Neural progenitor cell (in vitro differentiated cells): ENCODE measurements at places on chromosomes 7 and 10.

- DNase-seq, result no peak
Observed at GRCh38 chr10:31171402-31172083, 139.9 kb upstream of the ZNF438 start.

DNA sequence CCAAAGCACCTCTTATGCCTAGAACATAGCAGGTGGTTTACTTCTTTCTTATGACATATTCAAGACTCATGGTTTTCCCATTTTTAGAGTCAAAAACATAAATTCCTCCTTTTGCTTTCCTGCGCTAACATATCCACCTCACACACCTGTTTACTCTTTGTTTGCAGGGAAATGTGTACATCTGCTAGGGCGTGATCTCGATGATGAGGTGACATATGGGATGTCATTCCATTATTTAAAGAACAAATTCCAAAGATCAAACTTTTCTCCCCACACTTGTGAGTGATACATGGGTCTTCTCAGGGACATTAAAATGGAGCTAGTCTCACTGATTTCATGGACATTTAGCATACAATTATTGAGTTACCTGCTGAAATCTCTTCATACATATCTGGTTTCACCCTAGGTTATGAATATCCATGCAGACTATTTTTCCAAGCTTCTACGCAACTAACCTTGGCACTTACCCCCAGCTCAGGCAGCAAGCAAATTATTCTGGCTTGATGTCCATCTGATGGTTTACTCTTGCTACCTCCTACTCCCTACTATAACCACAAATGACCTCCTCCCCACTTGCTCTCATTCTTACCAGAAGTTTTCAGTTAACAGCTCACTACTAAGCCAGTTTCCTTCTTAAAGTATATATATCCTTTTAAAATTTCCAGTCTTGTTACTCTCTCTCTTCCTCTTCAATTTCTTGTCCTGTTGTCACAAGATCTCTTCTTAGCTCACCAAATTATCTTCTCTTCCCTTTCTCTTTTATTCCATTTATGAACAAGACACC lies 208.5 kb downstream of the RNLS start:
- no peak for DNase-seq

DNA sequence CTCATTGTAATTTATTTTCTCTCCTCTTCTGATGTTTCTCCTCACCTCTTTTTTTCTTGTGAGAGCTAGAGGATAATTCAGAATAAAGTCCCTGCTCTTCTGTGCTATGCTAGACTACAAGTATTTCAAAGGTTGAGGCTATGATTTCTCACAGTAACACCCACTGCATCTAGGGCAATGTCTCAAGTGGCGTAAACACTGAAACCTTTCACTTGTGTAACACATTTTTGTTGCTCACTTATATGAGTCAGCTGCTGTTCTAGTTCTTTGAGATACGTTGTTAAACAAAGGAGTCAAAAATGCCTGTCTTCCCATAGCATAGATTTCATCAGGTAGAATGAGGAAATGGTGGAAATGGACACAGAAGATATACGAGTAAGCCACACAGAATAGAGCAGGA lies 305.1 kb upstream of the PITRM1 start:
- DNase-seq, result no peak

GRCh38 chr10:22624287-22624738 lies 90.1 kb downstream of the PIP4K2A start:
- no peak for DNase-seq

- DNase-seq, result no peak
Observed at GRCh38 chr7:138204285-138204981, 128.2 kb downstream of the AKR1D1 start.

DNA sequence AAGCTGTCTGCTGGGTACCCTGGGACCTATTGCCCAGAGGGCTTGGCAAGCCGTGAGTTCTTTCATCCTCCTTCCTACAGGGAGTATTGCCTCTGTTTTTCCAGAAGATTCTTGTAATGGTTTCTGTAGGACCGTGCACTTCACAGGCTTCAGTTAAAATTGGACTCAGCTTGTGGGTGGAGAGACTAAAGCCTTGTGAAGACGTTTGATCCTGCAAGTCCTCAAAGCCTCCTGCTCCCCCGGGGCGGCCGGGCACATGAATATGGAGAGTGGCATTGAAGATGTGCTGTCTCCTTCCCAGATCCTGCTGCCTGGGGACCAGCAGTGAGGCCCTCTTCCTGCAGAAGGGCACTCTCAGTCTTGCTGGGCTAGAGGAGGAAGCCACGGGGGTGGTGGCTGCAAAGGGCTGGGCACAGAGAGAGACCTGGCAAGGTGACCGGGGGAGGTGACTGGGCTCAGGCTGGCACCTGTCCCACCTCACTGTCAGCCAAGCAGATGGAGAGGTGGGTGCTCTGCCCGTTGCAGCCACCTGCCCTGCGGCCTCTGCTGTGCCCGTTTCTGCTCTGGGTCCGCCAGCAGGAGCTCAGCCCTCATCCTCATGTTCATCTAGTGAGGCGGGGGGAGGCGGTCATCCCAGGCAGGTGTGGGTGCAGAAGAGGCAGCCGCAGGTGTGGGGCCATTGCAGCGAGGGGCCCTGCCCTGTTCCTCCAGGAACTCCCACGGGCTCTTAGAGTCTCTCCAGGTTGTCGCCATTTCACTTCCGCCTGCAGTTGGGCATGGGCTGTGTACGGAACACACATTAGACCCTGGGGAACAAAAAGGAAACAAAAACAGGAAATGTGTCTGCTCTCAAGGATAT lies 55.7 kb downstream of the TMEM209 start:
- DNase-seq, result no peak

- DNase-seq, result no peak
Observed at GRCh38 chr7:1926908-1927306, 256.8 kb downstream of the ELFN1 start.

GRCh38 chr10:32239769-32240168 lies 107.2 kb downstream of the EPC1 start:
- no peak for DNase-seq

- no peak for DNase-seq
Observed at GRCh38 chr7:78563191-78563590, 764.6 kb downstream of the PHTF2 start.

GRCh38 chr7:31957756-31958155 lies 112.5 kb downstream of the PDE1C start:
- no peak for DNase-seq

GRCh38 chr10:43125274-43125845 lies 12.9 kb upstream of the CSGALNACT2 start:
- DNase-seq, result no peak

- no peak for DNase-seq
Observed at GRCh38 chr7:29185613-29186012, 9.0 kb upstream of the CHN2 start.

DNA sequence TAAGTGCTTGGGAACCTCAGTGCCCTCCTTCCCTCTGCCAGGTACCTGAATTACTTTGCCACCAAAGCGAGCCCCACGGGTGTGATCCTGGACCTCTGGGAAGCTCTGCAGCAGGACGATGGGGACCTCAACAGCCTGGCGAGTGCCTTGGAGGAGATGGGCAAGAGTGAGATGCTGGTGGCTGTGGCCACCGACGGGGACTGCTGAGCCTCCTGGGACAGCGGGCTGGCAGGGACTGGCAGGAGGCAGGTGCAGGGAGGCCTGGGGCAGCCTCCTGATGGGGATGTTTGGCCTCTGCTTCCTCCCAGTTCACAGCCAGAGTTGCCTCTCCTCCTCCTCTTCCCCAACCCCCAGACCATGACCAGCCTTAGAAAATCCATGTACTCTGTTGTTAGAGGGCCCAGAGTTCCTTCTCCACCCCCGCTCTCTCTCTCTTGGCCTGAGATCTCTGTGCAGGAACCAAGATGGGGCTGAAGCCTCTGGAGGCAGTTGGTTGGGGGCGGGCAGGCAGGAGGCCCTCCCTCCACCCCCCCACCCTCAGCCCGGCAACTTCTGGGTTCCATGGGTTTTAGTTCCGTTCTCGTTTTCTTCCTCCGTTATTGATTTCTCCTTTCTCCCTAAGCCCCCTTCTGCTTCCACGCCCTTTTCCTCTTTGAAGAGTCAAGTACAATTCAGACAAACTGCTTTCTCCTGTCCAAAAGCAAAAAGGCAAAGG lies 19.8 kb upstream of the SLC29A3 start:
- no peak for DNase-seq

DNA sequence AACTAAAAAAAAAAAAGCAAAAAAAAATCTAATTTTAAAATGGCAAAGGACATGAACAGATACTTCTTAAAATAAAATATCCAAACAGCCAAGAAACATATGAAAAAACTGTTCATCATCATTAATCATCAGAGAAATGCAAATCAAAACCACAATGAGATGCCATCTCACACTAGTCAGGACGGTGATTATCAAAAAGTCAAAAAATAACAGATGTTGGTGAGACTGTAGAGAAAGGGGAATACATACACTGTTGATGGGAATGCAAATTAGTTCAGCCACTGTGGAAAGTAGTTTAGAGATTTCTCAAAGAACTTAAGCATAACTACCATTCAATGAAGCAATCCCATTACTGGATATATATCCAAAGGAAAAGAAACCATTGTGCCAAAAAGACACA lies 30.2 kb downstream of the COBL start:
- DNase-seq, result no peak

DNA sequence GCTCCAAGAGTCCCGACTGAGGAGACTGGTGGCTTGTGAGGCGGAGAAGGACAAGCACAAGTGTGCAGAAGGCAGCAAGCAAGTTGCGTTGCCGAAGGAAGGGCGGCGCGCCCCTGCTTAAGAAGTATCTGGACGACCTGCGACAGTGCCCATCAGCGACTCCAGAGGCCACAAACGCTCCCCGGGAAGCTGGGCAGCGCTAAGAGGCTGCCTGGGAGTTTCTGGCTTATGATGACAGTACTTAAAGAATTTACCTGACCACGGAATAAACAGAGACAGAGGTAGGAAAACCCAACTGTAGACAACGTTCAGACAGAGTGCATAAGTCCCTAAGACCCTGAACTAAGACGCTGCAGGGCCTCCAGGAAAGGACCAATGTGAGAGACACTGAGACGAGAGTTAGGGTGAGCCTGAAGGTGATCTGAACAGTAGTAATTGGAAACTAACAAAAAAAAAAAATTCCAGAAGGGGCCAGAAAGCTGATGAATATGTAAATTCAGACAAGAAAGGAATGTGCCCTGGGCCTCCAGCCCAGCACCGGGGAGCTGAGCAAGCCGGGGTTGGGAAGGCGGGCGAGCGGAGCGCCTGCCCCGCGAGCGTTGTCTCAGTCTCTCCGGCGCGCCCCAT lies 1.0 kb downstream of the OSBPL3 start:
- peak; percentile 89 for DNase-seq

- DNase-seq, result peak; percentile 84
Observed at GRCh38 chr10:88880282-88881076, 434 bp downstream of the STAMBPL1 start.

DNA sequence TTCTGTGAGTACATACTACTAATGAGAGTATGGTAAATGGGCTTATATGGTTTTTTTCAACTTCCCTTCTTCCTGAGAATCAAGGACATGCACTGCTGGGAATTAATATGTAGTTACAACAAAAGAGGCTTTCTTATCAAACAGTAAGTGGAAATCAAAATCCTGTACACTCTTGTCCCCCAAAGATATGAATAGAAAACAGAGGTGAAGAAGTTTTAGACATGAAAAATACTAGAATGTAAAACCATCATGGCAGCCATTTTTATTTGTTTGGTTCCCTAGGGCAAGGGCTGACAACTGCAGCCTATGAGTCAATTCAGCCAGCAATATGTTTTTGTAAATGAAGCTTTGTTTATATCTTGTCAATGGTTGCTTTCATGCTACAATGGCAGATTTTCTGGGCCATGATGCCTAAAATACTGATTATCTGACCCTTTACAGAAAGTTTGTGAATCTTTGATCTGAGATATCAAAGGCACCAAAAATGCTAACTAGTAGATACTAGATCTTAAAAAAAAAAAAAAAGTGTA lies 422.4 kb downstream of the PARD3 start:
- DNase-seq, result no peak

DNA sequence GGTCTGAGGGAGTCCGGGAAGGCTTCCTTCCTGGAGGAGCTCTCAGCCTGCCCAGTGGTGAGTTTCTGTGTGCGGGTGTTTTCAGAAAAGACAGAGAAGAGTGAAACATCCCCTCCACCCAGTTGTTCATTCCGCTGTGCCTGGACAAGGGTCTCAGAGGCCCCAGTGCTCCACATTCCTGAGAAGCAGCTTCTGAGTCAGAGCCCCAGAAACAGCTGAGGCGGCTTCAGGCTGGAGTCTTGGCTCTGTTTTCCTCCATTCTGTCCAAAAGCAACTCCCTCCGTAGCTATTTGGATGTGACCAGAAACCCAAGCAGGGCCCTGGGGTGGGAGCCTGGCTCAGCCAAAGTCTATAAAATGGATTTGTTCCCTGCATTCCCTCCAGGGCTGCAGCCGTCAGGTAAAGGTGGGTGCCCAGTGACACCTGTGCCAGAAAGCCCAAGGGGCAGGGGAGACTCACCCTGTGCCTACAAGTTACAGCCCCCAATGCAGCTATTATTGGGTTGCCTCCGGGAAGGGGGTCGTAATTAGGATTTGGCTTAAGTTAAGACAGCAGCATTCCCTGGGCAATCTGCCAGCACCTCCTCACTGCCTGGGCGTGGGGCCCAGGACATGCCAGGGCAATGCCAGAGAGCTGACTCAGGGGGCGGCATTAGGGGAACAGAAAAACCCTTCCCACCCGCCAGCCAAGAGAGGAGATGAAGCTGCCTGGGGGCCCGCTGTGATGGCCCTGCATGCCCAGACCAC lies 13.1 kb upstream of the CAMK2G start:
- no peak for DNase-seq

DNA sequence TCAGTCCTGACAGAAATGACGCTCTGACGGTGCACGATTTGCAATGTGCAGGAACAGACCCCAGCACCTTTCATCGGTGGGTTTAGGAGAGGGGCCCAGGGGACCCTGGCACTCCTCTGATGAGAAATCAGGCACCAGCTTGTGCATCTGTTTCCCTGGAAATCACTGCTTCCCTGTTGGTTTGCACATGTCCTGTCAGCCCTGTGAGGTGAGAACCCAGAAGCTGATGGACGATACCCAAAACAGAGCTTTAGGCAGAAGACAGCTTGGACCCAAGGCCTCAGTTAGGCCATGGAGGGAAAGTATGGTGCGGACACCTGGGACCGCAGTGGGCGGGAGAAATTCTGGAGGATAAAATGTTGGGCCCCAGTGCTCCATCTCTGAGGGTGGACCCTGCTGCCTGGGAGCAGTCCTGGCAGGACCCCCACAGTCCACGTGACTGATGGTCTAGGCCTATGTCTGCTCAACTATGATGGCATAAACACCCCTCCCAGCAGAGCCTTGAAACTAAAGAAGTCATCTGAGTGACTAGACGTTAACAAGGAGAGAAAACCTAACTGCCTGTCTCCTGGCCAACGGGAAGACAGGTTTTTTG lies 242.8 kb downstream of the PTPRN2 start:
- DNase-seq, result no peak

GRCh38 chr10:69044546-69044945 lies 43.4 kb upstream of the SRGN start:
- DNase-seq, result no peak
